ENCODE measurements at places on chromosomes 1 and 21.

DNA sequence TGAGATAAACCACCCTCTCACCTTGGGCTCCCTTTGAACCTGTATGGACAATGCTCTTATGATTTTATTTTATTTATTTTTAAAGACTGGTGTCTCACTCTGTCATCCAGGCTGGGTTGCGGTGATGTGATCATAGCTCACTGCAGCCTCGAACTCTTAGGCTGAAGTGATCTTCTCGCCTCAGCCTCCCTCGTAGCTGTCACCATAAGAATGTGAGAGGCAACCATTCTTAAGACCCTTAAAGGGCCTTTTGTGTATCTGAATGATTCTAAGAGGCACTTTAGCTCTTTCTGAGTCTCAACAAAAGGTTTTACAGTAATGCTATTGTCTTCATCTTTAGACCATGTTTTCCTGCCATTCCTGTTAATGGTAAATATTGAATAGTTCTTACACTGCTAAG is 67.0 kb downstream of the IVNS1ABP start:
- H3K36me3 ChIP-seq: peaks cover 4% of the 10 kb centered on the region
- no peak overlapping the region for H3K4me3 ChIP-seq
- no peak for DNase-seq
- H3K27ac ChIP-seq: peak overlapping the region; percentile 91
- H3K4me1 ChIP-seq: peaks cover 27% of the 10 kb centered on the region

DNA sequence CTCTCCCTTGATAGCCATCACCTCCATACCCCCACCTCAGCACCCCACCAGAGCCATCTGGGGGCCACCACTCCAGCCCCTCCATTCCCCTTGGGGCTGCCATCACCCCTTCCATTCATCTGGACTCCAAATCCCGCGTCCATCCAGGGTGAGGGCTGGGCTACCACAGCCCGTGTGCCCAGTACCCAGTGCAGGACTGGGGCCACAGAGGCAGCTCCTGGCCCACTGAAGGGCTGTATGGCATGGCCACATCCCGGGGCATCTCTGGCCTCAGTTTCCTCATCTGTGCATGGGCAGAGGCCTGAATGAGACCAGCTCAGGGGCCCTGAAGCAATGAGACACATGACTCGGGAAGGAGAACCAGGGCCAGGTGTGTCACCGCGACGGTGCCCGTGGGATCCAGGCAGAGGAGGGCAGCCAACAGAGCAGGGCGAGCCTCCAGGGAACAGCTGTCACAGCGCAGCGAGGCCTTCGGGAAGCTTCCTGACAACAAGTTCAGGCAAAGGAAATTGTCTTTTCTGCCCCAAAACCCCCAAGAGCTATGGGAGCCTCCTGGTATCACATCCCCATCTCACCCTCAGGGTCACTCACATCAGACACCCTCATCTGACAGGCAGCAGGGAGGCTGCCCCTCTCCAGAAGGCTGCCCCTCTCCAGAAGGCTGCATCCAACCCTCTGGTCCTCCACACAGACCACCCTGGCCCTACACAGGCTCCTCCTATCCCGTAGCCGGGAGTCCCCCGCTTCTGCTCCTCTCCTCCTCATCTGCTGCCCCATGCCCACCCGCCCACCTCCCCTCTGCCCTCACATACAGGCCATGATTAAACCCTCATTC is 76.3 kb downstream of the MEGF6 start:
- no peak overlapping the region for H3K4me3 ChIP-seq
- no peaks in the 10 kb centered on the region for H3K36me3 ChIP-seq
- H3K27ac ChIP-seq: no peak overlapping the region
- H3K4me1 ChIP-seq: peaks cover 10% of the 10 kb centered on the region
- DNase-seq: no peak

DNA sequence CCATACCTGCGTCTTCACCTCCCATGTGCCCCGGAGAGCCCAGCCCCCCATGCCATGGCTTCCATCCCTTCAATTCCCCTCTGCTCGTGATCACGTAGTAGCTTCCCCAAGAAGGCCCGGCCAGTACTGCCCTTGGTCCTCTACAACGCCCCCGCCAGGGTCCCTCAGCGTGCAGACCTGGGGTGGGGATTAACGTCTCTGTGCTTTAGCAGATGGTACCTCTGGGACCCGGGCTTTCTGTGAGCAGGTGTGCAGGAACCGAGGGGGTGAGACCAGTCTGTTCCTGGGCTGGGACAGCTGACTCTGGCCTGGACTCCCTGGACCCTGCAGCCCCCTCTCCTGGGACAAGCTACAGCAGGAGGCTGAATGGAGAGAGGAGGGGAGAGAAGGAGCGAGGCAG is 1.2 kb downstream of the PLCH2 start:
- no peaks in the 10 kb centered on the region for H3K27me3 ChIP-seq
- no peak for DNase-seq
- no peaks in the 10 kb centered on the region for H3K4me1 ChIP-seq
- no peak overlapping the region for H3K27ac ChIP-seq

GRCh38 chr1:22951796-22952195 is 20.9 kb downstream of the LACTBL1 start:
- H3K27me3 ChIP-seq: peaks cover 50% of the 10 kb centered on the region
- no peaks in the 10 kb centered on the region for H3K36me3 ChIP-seq
- H3K27ac ChIP-seq: no peak overlapping the region
- no peak for DNase-seq
- no peak overlapping the region for H3K4me3 ChIP-seq

- H3K4me3 ChIP-seq: no peak overlapping the region
- no peaks in the 10 kb centered on the region for H3K36me3 ChIP-seq
- H3K27me3 ChIP-seq: no peaks in the 10 kb centered on the region
- no peak for DNase-seq
- H3K27ac ChIP-seq: no peak overlapping the region
These were observed 2.4 kb upstream of the CTTNBP2NL start for GRCh38 chr1:112393631-112393974.

DNA sequence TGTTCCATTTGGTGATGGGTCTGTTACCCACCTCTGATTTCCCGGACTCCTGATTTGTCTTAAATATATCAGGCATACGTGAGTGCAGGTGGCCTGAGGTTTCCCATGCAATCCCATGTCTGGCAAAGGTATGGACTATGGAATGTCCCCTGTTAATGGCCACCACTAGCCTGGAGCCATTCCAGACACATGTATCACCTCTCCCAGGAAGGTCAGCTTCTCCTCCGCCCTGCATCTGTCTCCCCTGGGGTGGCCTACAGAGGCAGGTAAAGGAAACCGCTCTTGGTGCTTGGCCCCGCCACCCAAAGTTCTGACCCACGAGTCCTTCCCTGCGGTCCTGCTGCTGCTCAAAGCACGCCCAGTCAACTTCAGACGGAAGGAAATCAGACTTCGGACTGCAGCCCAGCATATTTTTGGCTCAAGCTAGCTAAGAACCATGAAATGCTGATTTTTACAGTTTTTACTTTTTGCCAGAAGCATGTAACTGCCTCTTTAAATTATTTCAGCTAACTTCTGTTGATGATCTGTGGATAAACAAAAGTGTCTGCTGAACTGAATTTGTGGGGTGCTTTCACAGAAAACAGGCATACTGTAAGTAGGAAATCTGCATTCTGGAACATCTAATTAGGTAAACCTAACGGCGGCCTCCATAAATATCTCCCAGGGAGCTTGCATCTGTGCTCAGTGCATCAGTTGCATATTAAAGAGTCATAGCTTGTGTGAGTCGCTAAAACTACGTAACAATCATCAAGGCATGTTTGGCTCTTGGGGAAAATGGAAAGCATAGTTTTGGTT is 105.9 kb downstream of the PCP4 start:
- peaks cover 1% of the 10 kb centered on the region for H3K27me3 ChIP-seq
- no peaks in the 10 kb centered on the region for H3K4me1 ChIP-seq
- DNase-seq: no peak
- no peaks in the 10 kb centered on the region for H3K36me3 ChIP-seq

DNA sequence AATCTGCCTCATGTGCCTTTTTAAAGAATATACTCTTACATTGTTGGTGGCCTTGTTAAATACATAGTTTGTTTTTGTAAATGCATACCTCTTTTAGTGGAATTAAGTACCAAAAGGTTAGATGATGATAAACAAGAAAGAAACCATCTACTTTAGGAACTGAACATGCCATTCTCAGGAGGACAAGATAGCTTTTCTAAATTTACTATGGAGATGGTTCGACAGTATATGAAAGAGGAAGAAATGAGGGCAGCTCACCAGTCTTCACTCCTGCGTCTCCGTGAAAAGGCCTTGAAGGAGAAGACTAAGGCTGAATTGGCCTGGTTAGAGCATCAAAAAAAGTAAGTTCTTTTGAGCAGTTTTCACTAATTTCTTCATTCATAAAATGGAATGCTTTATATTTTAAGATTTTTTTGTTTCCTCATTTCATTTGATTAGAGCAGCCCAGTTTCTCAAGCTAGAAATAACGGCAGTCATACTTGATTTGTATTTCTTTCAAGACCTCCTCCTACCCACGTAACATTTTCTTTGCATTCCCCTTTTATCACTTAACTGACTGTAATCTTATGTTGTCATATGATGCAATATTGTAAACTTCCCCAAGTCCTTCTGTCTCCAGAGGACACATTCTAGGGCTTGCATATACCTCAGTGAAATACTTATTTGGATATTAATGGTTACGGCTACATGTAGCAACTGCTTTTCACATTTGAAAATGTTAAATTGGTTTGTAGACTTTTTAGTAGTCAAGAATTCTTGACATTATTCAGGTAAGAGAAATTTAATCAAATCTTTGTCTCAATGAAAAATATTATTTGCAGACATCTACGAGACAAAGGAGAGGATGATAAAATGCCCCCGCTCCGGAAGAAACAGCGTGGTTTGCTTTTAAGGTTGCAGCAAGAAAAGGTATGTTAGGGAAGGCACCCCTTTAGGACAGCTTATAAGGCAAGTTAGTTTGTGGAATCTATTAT is 99.3 kb downstream of the CEP350 start:
- no peak overlapping the region for H3K4me3 ChIP-seq
- H3K36me3 ChIP-seq: peaks cover 41% of the 10 kb centered on the region
- H3K4me1 ChIP-seq: no peaks in the 10 kb centered on the region
- DNase-seq: no peak

- H3K36me3 ChIP-seq: peaks cover 27% of the 10 kb centered on the region
- peaks cover 4% of the 10 kb centered on the region for H3K27me3 ChIP-seq
- DNase-seq: no peak
- H3K27ac ChIP-seq: no peak overlapping the region
- H3K4me3 ChIP-seq: no peak overlapping the region
- H3K4me1 ChIP-seq: peaks cover 21% of the 10 kb centered on the region
These were observed 323.1 kb downstream of the HHIPL2 start for GRCh38 chr1:222224636-222225315.

GRCh38 chr1:204848579-204848978 is 22.1 kb upstream of the NFASC start:
- no peaks in the 10 kb centered on the region for H3K27me3 ChIP-seq
- no peak overlapping the region for H3K4me3 ChIP-seq
- no peak for DNase-seq
- no peak overlapping the region for H3K27ac ChIP-seq
- no peaks in the 10 kb centered on the region for H3K36me3 ChIP-seq

GRCh38 chr21:32819694-32820093 is 48.1 kb upstream of the PAXBP1 start:
- no peak overlapping the region for H3K27ac ChIP-seq
- no peaks in the 10 kb centered on the region for H3K27me3 ChIP-seq
- H3K4me1 ChIP-seq: no peaks in the 10 kb centered on the region
- no peaks in the 10 kb centered on the region for H3K36me3 ChIP-seq

- no peaks in the 10 kb centered on the region for H3K4me1 ChIP-seq
- H3K27me3 ChIP-seq: peaks cover 37% of the 10 kb centered on the region
- H3K27ac ChIP-seq: no peak overlapping the region
- peak overlapping the region; percentile 57 for H3K4me3 ChIP-seq
- H3K36me3 ChIP-seq: no peaks in the 10 kb centered on the region
These were observed 44.1 kb upstream of the SLC25A33 start for GRCh38 chr1:9494936-9495758.

- no peak overlapping the region for H3K27ac ChIP-seq
- no peak overlapping the region for H3K4me3 ChIP-seq
- DNase-seq: no peak
- H3K36me3 ChIP-seq: no peaks in the 10 kb centered on the region
These were observed 81.2 kb upstream of the EFHD2 start for GRCh38 chr1:15328351-15329103.

DNA sequence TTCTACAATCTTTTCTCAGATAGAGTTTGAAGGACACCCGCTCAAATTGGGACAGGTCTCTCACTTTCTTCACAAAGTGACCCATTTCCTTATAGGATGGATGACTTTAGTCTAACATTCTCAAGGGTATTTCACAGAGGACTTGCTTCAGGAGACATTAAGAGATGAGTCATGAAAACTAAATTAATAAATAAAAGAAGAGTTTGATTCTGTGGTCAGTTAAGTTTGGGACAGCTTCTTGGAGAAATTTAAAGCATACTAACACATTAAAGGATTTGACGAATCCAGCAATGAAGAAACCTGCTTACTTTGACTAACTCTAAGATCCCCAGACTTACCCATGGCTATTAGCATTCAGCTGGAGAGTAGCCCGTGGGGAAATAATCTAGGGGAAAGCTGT is 95.6 kb upstream of the RAB3GAP2 start:
- H3K27me3 ChIP-seq: no peaks in the 10 kb centered on the region
- 0 out of 2 replicates have a peak, but pooled peaks cover 3% of the 10 kb centered on the region for H3K36me3 ChIP-seq
- DNase-seq: no peak
- peaks cover 54% of the 10 kb centered on the region for H3K4me1 ChIP-seq
- no peak overlapping the region for H3K4me3 ChIP-seq
- no peak overlapping the region for H3K27ac ChIP-seq

DNA sequence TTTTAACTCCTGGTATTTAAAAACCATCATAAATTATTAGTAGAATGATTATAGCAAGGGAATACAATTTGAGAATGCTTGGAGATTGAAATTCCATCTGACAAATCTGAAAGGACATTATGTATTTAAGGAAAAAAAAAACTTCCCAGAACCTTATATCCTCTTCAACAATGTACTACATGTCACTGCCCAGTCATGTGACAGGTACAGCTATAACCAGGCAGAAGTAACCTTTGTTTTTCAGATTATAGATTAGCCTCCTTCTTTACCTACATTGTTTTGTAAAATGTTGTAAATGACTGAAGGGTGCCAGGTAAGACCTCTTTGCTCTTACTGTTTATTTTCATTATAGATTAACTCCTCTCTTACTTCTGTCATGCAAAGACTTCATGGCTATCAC is 96.9 kb downstream of the KCNJ6 start:
- peaks cover 30% of the 10 kb centered on the region for H3K4me1 ChIP-seq
- H3K27ac ChIP-seq: peak overlapping the region; percentile 69
- no peak overlapping the region for H3K4me3 ChIP-seq
- H3K36me3 ChIP-seq: no peaks in the 10 kb centered on the region
- no peak for DNase-seq

DNA sequence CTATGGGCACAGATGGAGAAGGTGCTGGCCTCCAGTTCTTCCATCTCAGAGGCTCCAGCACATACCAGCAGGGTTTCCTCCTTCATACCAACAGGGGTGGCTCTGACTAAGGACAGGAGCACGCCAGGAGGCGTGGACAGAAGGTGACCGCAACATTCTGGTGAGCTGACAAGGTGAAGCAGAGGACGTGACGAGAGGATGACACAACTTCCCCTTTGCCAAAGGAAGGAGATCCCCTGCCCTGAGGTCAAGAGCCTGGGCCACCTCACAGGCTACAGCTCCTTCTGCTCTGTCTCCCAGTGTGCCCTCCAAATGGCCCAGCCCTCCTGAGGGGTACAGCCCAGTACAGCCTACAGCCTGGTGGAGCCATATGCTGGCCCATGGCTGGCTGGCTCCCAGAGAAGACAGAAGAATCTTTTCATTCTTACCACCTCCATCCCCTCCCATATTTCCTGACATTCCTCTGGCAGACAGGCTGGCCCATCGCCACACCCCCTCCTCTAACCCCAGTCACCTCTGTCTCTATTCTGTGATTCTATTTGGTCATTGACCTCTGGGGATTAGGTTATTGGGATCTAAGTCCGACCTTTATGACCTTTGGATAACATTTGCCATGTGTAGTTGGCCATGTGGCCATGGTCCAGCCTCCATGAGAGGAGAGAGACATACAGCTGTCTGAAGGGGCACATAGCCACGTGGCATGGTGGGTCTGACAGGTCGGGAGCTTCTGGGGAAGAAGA is 5.1 kb upstream of the LAMB3 start:
- no peaks in the 10 kb centered on the region for H3K27me3 ChIP-seq
- no peak for DNase-seq
- no peaks in the 10 kb centered on the region for H3K36me3 ChIP-seq
- peaks cover 22% of the 10 kb centered on the region for H3K4me1 ChIP-seq
- no peak overlapping the region for H3K4me3 ChIP-seq

All from WTC11 (cell line).